ENCODE measurements at places on chromosomes 1 and 21.

DNA sequence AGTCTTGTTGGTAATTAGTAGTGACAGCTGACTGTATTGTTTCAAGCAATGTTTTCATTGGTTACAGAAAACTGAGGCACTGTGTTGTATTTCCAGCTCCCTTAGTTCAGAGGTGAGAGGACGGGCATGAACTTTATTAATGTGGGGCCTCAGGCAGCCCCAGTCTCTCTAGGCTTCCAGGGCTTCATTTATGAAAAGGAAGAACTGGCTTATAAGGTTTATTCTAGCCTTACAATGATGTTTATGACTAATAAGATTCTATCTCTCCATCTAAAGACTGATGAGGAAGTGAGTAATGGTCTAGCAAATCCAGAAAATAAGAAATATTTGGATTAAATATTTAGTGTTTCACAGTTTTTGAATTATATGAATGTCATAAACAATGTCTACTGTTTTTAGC lies 41.5 kb downstream of the CBS start:
- no peak for DNase-seq

DNA sequence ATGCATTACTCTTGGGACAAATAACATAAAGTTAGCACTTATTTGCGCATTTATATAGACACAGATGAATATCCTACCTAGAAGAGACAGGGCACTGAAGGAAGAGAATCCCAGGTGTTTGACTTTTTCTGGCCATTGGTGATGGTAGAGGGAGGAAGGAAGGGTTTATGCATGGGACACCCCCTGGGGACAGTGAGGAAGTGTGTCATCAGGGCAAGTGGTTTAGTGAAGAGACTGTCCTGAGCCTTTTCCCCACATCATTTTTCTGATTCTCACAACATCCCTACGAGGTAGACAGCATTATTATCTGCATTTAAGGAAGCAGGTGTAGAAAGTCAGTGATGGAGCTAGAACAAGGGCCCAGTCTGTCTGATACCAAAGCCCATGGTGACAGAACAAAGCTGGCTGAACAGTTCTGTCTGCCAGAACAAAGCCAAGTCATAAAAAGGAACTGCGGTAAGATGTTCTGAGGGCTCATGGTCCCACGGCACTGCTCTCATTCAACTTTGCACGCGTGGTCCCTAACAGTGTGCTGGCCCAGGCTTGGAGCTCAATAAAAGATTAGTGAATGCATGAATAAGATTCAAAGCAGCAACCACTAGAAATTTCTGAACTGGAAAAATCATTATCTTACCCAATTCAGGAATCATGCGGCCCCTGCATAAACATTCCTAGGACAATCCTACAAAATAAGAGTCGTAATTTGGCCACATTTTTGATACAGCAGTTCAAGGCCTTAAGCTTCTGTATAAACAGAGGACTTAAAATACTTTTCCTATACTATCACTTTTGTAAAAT lies 12.2 kb upstream of the CDC42BPA start:
- DNase-seq: no peak

GRCh38 chr1:203217668-203218067 lies 11.8 kb downstream of the CHIT1 start:
- DNase-seq: no peak

GRCh38 chr1:88658419-88658818 lies 25.7 kb upstream of the PKN2 start:
- DNase-seq: no peak

DNA sequence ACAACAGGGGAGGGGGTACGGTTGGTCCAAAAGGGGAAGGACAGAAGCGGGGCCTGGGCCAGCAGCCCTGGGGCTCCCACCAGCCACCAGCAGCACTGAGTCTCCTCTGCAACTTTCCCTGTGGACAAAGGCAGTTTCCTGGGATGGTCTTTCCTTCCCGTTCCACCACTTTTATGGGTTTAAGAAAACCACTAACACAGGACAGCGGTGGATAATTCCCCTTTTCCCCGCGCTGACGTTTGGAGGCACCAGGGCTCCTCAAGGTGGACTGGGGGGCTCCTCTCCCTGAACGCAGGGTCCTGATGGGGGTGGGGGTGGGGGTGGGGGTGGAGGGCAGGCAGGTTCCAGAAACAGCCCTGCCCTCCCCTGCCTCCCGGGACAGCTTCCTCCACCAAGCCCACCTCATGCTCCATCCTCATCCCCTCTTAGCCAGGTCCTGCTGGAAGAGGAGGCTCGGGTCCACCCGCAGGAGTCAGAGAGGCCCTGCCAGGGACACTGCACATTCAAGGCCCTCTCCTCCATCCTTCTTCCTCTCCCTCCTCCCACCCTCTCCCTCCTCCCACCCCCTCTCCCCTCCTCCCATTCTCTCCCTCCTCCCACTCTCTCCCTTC lies 4.8 kb upstream of the COL6A1 start:
- DNase-seq: no peak

GRCh38 chr1:192984080-192984479 lies 75.1 kb downstream of the UCHL5 start:
- no peak for DNase-seq

DNA sequence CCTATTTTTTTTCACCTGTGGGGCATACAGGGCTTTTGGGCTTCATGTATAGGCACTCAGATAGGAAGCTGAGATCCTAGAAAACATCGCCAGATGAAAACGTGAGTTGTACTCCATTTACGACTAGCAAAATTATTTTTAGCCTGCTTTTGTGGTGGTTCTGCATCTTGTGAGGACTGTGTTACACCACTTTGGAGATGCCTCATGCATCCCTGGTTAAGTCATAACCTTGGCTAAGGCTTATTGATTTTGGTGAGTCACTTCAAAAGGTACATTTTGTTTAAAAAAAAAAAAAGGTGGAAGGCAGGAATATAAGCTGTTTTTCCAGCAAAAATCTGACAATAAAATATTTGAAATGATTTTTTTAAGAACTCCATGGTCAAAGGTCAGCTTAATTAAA lies 101.8 kb upstream of the OLFM3 start:
- DNase-seq: no peak

GRCh38 chr1:239819096-239819495 lies 272.6 kb upstream of the FMN2 start:
- no peak for DNase-seq

- DNase-seq: no peak
Observed at GRCh38 chr1:61568460-61569302, 156.3 kb downstream of the TM2D1 start.

GRCh38 chr1:187537936-187538335 lies 709.2 kb downstream of the PLA2G4A start:
- DNase-seq: no peak

DNA sequence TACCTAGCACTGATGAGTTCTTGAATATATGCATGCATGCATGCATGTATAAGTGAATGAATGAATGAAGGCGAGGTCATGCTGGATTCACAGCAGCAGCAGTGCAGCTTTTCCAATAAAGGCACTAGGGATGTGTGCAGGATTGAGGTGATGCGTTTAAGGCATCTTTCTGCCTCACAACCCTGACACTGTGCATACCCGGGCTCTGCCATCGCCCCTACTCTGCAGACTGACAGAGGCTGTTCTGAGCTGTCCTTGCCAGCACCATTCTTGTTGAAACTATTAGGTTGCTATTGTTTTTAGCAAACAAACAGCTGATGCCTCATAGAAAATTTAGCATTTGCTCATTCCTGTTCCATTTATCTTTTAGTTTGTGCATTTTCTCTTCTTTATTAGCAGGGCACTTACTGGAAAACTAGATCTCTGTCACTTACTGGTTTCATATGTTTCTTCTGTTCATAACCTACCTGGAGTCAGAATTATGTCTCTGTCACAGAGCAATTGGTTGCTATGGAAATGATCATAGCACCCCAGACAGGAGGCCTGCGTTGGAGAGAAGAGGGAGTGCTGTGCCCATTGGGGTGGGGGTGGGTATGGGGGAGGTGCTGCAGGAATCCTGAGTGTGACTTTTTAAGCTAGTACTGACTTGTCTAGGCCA lies 79.0 kb downstream of the CD58 start:
- no peak for DNase-seq

GRCh38 chr1:12407962-12408454 lies 178.2 kb downstream of the VPS13D start:
- DNase-seq: no peak

DNA sequence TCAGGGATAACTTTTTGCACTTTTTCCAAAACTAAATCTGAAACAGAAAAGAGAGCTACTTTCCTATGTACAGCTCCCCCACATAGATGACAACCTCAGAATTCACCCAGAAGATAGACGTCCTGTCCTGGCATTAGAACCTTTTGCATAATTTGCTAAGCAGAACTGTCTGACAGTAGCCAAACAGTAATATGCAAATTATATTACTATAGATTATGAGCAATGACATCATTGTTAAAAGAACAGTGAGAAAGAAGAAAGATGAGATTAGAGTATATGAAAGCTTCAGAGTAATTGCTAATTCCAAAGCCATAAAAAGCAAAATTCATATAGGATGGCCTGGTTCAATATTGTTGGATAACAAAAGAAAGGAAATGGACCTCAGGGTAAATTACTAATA lies 43.7 kb downstream of the SLC44A5 start:
- DNase-seq: no peak

DNA sequence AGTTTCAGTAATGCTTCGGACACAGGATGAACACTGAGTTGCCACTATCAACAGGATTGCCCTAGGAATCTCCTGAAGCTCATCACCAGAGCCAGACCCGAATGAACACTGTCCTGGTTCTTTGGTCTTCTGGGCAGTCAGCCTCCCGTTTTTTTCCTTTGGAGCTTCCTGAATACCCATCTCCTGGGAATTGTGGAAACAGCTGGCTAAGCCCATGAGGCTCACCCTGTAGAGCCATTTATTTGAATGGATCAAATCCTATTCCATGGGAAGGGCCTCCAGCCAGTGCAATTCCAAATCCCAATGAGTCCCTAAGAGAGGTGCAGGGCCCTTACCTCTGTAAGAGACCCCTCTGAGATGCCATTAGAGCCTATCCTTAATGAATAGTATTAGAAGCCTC lies 5.9 kb downstream of the RCSD1 start:
- no peak for DNase-seq

GRCh38 chr21:37677006-37677405 lies 239.3 kb downstream of the KCNJ6 start:
- no peak for DNase-seq

DNA sequence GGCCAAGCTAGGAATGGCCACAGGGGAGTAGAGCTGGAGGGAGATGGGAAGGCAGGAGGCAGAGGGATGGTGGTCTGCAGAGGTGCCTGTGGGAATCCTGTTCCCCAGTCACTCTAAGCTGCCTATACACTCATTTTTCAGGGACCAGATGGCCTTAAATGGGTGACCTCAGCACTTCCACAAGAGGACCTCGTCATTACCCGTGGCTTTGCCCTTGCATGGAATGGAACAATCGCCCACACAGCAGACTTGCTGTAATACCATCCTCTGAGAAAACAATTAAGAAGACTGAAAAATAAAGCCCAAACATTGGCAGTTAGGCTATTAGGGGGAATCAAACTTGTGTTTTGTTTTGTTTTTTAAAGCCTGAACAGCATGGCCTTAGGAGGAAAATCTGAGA lies 12.9 kb upstream of the TNN start:
- no peak for DNase-seq

DNA sequence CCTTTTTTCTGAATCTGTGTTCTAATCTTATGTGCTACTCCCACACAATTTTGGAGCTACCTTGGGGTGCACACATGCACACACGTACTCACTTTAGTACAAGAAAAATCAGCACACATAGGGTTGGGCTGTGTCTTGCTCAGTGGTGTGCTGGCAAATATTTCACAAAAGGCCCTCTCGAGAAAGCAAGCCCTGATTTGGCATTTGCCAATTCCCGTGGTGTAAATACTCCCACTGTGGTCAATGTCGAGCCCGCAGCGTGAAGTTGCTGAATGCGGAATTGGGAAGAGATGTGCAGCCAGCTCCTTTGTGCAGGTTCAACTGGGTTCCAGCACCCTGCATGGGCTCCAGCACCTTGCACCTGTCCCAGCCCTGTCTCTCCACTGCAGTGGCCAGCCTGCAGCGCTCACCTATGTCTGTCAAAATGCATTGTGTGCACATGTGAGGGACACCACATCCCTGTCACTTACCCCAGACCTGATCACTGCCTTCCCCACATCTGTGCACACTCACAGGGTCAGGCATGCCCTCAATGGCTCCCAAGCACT lies 78.4 kb upstream of the WNT4 start:
- no peak for DNase-seq

GRCh38 chr1:201882665-201883132 lies 6.0 kb upstream of the SHISA4 start:
- no peak for DNase-seq

DNA sequence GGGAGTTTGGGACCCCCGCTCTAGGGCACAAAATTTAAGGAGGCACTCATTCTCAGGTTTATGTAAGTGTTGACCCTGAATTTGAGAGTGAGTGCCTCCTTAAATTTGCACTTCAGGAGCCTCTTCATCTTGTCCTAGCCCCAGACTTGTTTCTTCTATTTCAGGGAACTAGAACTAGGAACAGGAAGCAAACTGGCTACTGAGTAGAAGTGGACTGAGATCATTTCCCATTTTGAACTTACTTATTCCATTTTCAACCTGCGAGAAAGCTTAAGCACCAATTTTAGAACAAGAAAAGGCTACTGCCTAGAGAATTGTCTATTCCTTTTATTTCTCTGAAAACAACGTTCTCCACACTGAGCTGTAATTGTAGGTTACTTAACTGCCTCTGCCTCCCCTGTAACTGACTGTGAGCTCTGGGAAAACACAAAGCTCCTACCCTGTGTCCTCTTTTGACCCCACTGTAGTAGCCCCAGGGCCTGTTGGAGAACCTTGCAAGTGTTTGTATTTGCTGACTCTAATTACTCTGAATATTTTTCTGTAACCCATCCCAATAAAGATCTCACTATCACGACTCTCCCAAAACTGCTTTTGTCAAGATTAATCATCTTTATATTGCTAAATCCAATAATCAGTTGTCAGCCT lies 2.5 kb downstream of the PPT1 start:
- no peak for DNase-seq

- no peak for DNase-seq
Observed at GRCh38 chr21:44606495-44606894, 5.4 kb upstream of the KRTAP10-8 start.

DNA sequence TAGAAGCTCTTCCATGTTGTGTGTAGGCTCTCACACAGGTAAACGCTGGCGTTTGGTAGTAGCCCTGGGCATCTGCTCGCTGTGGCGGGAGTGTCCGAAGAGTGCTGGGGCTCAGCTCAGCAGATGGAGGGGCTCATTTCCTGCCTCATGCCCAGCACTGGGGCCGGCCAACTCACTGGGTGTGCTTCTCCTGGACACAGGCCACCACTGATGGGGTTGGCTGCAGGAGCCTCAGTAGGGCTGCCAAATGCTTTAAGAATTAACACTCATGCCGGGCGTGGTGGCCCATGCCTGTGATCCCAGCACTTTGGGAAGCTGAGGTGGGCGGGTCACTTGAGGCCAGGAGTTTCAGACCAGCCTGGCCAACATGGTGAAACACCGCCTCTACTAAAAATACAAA lies 20.9 kb downstream of the UQCRHL start:
- no peak for DNase-seq

Data from activated T-helper 1 cell treated with Interleukin-2 at 50 U/mL for 16 hours (primary cell).